ENCODE measurements at places on chromosomes 11 and 22.

GRCh38 chr22:28332410-28332809 lies 347.2 kb downstream of the TTC28 start:
- no peak for DNase-seq

GRCh38 chr11:116696381-116696941 lies 76.3 kb downstream of the BUD13 start:
- no peak for DNase-seq

- no peak for DNase-seq
These were observed 729.3 kb downstream of the NTM start for GRCh38 chr11:132099692-132100091.

GRCh38 chr22:19579880-19580279 lies 55.7 kb upstream of the CLDN5 start:
- DNase-seq = no peak

DNA sequence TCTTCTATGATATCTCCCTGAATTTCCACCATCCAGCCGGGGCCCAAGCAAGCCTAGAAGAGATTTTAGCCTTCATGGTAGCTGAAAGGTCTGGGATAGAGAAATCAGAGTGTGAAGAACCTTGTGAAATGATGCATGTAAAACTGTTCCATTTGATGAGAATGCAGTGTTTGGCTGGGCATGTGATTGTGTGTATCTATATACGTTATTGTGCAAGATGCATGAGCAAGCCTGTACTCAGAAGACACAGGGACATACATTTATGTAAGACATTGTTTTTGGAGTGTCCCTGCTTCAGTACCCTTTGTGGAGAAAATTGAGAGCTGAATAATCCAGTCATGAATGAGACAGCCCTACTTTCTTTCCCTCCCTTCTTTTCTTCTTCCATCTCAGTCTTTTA lies 15.2 kb upstream of the OR52K2 start:
- no peak for DNase-seq

GRCh38 chr11:3119141-3119821 lies 45.8 kb downstream of the OSBPL5 start:
- DNase-seq = no peak

DNA sequence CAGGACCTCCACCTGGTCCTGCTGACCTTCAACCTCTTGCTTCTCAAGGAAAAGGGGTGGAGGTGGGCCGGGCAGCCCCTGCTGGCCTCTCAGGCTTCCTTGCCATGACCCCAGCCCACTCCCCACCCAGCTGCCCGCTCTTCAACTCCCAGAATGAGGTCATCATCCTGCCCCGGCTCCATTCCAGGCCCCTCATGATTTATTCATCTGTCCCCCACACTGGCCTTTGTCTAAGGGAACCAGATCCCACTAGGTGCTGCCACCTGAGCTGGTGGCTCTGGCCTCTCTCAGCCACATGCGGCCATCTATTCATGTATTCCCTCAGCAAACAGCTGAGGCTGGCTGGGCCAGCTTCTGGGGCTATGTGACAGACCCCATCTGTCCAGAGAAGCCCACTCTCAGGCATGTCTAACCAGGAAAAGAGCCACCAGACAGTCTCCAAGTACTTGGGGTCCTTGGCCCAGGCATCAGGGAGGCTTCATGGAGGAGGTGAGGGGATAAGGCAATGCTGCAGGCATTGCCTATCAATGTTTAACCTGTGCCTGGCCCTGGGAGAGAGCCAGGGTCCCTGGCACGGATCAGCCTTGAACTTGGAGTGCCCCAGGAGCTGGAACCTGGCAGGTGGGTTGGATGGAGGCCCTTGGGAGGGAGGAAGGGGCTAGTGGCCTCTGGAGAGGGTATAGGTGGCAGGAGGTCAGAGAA lies 2.2 kb upstream of the CABP2 start:
- no peak for DNase-seq
